LNCaP clone FGC (cell line): ENCODE measurements at places on chromosomes 4 and X.
A peak's percentile ranks its signal among the peaks of the same experiment; 100 is the strongest.

GRCh38 chr4:175460414-175460813, 351.6 kb downstream of the GPM6A start:
- DNase-seq = no peak

DNA sequence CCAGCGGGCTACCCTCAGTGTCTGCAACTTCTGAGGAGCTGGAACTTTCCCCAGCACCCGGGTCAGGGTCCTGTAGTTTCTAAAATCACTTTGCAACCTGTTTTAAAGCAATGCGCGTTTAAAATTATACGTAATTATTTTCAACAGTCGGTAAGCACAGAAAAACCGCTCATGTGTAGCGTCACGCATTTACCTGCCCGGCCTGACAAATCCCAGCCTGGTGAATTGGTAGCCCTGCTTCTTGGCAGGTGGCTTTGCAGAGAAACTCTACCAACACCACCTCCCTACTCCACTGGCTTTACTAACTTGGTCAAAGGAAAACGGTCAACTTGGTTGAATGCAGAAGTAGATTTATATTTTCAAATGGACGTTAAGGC, 640 bp downstream of the BANK1 start:
- DNase-seq = no peak

- DNase-seq = no peak
Measured at GRCh38 chr4:2902126-2902525, 58.5 kb downstream of the ADD1 start.

- no peak for DNase-seq
Measured at GRCh38 chrX:41234962-41235361, 99.0 kb upstream of the DDX3X start.

DNA sequence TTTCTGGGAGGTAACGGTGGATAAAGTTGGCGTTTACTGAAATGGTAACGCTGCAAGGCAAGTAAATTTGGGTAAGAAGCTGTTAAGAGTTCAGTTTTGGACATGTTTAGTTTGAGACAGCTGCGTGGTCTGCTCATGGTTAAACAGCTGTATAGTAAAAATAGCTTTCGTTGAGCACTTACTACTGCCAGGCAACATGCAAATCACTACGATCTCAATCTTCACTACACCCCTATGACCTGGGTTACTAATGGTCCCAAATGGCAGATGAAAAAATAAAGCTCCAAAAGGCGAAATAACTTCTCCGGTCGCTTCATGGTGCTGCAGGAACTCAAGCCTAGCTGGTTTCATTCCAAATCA, 22.2 kb downstream of the FABP2 start:
- DNase-seq = no peak

DNA sequence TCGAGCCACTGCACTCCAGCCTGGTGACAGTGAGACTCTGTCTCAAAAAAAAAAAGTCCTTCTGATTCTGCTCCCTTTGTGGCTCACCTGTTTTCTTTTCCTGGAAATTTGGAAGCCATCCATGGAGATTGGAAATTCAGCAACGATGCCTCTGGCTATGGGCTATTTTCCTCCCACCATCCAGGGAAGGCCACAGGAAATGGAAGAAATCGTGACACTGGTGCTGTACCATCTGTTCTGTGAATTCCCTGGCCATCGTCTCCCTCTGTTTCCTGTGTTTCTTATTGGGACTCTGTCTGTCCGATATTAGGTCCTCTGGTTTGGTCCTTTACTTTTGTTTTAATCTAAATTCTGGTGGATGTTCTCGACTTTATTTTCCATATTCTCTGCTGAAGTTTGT, 29.4 kb upstream of the ADRA2C start:
- DNase-seq = no peak

DNA sequence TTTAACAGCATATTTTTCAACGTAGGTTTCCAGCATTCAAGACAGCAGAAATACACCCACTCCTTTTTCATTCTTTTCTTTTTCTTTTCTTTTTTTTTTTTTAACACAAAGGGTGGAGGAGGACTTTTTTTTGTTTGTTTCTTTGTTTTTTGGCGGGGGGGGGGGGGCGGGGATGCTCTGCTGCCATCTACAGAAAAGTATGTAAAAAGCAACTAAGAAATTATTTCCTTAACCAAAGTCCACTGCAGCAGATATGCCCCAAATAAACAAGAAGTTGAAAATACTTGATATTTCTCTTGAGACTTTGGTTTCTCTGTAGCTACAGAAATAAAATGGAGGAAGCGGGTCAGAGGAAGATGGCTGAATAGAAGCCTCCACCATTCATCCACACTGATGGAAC, 63.2 kb upstream of the PBDC1 start:
- no peak for DNase-seq

DNA sequence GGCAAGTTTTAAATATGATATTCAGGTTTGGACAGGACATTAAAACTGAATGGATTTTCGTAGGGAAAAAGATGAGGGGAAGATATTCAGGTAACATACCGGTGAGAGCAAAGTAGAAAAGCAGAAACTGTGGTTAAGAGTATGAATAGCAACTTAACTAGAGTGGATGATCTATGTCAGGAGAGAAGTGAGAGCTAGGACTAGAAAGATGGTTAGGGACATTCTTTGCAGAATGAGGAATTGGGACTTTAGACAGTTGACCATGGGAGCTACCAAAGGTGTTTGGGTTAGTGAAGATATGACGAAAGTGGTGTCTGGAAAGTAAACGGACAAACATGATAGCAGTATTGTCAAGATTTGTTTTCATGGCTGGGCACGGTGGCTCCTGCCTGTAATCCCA, 45.2 kb downstream of the ANXA5 start:
- no peak for DNase-seq

GRCh38 chrX:65745992-65746391, 78.5 kb downstream of the MSN start:
- no peak for DNase-seq

DNA sequence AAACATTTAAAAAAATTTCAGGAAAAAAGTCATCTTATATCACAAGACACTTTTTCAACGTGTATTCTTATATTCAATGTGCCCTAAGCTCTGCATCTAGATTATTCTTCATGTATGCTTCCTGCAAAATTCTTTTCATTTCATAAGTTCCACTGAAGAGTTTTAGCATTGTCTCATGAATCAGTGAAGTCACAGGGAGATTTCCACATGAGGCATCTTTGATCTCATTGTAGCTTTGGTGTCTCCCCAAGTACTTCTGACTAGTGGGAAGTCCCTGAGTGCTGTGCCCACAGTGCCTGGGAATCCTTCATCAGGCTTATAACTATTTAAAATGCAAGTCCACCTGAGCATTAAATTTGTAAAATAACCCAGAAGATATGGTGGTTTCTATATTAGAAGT, 123.8 kb downstream of the MAD2L1 start:
- no peak for DNase-seq

DNA sequence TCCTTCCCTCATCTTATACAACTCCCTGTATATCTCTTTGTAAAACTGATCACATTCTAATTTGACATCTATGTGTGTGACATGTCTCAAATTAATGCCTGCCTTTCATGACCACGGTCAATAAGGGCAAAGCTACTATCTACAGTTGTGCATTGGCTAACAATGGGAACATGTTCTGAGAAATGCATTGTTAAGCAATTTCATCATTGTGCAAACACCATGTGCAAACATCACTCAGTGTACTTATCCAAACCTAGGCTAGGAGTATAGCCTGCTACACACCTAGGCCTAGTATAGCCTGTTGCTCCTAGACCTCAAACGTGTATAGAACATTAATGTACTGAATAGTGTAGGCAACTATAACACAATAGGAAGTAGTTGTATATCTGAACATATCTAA, 95.0 kb downstream of the BANK1 start:
- peak; percentile 92 for DNase-seq

GRCh38 chrX:149831473-149831872, 49.5 kb upstream of the MAGEA8 start:
- no peak for DNase-seq

DNA sequence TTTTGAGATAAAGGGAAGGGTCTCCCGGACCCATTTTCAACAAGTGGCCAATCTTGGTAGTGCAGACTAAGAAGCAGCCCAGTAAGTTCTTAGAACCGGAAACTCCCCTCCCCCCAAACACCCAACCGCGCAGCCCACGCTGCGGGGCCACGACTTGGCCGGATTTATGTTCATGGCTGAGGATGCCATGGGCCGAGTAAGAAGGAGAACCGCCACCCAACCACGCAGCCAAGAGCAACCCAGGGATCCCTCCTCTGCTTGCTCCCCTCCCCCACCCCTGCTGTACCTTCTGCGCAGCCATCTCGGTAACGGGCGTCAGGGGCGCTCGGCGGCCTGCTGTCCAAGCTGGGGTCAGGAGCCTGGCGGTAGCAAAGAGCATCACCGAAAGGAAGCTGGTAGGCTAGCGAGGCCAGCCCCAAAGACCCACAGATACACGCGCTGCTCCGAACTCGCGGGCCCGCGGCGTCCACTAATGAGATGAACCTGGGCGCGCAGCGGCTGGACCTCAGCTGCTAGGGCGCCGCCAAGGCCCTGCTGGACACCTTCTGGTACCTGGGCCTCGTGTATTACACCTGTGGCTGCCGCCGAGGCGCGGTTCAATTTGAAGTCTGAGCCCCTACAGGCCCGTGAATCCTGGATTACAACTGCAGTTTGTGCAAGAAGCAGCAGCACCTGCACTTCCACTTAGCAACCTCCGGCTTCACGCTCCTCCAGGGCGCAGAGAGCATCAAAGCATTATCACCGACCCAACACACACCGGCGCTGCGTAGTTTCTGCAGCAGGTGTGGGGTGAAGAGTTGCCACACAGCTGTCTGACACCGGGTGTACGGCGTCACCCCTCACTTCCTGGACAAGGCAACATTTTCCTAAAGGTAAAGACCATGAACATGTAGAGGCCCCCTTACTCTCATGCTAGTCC, 63.4 kb downstream of the NUDT10 start:
- no peak for DNase-seq

- no peak for DNase-seq
Measured at GRCh38 chr4:86688026-86688425, 93.9 kb downstream of the PTPN13 start.

DNA sequence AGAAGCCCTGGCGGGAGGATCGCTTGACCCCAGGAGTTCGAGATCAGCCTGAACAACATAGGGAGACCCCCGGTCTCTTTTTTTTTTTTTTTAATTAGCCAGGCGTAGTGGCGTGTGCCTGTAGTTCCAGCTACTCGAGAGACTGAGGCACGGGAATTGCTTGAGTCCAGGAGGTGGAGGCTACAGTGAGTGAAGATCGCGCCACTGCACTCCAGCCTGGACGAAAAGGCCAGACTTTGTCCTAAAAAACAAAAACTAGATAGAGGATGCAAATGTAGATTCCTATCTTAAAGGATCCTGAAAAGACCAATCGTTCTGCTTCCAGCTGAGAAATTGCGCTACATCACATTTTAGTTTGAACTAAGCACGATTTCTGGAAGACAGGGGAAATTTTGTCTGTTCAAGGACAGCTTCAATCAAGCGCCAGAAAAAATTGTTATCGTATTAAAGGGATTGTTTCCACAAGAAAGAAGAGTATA, 627 bp upstream of the HSD17B11 start:
- DNase-seq = no peak

DNA sequence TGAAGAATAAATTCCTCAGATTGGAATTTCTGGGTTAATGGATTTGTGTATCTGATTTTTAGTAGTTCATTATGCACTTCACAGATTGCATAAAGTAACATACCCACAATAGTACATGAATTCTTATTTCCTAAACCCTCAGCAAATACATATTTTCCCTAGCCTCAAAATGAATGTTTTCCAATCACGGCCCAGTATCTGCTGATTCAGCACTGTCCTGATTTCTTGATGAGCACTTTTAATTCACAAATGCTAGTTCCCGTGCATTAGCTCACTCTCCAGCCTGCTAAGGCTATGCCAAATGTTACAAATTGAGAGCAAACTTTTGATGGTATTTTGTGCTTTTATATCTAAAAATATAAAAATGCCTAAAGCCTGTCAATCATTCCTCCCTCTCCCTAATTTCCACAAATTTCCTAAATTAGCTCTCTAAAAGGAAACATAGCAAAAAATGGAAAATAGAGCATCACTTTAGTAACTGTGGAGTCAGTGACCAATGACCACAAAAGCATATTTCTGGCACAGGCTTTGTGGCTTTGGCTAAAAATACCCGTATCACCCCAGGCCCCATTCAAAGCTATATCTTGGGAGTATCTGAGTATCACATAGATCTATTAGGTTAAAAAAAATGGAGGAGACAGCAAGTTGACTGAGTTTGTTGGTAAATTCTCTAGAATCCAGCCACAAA, 75.5 kb downstream of the NAF1 start:
- no peak for DNase-seq

DNA sequence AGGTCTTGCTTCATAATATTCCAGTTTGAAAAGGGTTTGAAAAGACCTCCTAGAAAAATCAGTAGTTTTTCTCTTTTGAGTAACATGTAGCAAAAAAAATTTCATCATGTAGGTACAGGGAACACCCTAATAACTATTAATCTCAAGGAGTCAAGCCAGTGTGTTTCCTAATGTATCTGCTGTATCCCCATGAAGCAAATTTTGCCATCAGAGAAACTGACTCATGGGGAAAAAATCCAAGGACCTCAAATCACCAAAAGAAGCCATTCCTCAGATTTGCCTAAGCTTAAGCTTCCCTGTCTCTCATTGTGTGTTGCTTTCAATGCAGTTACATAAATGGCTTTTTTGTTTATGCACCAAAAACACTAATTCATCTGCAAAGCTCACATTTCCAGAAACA, 29.7 kb downstream of the F9 start:
- DNase-seq = no peak

- no peak for DNase-seq
Measured at GRCh38 chr4:173522160-173522950, 7.7 kb downstream of the HAND2 start.

DNA sequence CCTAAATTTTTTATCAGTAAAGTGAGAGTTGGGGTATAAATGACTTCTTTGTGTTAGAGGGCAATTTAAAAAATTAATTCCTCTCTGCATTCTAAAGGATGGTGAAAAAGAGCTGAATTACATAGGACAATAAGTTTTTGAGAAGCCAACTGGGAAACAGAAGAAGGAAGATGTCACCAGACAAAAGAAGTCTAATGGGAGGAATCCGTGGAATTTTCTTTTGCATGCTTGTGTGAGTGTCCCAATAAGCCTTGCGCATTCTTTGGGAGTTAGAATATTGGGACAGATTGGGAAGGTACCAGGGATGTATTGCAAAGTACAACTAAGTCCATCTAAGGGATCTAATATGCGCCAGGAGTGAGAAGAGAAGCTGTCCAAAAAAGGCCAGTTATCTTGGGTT, 35.1 kb upstream of the NR3C2 start:
- DNase-seq = no peak

DNA sequence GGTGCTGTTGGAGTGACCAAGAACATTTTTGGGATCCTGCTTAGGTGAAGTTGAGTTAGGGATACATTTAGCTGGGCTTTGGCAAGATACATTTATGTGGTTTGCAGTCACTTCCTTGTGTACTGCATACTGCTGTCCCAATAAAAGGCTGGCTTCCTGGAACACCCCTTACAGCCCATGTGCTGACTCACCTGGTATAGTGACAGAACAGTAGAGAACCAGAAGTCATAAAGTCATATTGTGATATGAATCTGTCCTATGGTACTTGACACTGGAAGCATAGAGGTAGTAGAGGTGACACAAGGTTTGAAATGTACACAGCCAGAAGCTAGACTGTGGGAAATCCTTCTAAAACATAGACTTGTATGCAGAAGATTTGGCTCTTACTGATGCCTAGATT, 55.3 kb upstream of the SLC25A43 start:
- DNase-seq = peak; percentile 77

- DNase-seq = no peak
Measured at GRCh38 chr4:16676230-16676770, 222.1 kb downstream of the LDB2 start.

GRCh38 chr4:148293571-148293970, 148.6 kb downstream of the NR3C2 start:
- no peak for DNase-seq

GRCh38 chr4:52263607-52264006, 212.5 kb downstream of the SPATA18 start:
- DNase-seq = no peak
